Right lobe of liver (tissue), 6 donors: ENCODE measurements at places on chromosomes 1 and 21.

DNA sequence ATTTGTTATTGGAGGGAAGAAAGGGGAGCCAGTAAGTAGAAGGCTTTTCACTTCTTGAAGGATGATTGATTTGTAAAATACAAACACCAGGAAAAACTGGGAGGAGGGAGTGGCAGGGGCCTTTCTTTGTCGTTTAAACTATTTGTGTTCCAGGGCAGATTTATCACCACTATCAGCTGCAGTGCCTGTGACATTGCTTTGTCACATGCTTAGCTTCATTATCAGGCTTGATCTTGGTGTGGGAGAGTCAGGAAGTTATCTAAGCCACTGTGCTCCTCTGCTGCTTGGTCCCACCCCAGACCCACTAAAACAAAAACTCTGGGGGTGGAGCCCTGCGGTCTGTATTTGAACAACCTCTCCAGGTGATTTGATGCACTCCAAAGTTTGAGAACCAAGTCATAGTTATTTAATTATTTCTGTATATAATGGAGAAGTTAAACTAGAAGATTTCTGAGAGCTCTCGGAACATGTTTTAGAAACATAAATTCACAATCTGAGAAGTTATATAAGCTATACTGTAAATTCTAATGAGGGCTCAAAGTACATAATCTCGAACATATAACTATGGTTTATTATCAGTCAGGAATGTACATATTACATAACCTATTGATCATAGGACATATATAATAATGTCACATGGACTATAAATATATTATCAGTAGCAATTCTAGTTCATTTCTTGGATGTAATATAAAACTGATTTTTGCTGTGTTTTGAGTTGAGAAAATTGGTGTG is 87.9 kb downstream of the CDC14A start:
- no peak for DNase-seq

GRCh38 chr1:66752000-66752592 is at the start of gene DYNLT5:
DYNLT5 (plus strand) TSS chr1:66752459; CDS start chr1:66754659, 2,200 bp downstream.
- peak; percentile 63 for DNase-seq

GRCh38 chr1:17629460-17629859 is 90.0 kb downstream of the ARHGEF10L start:
- no peak for DNase-seq

GRCh38 chr1:203161175-203161574 is 14.5 kb downstream of the MYBPH start:
- DNase-seq = no peak

- DNase-seq = no peak
Measured at GRCh38 chr1:56644064-56644918, 823 bp upstream of the PRKAA2 start.
